HFFc6 (cell line): ENCODE measurements at places on chromosomes 5 and 9.

GRCh38 chr5:139399501-139400121, 4.3 kb downstream of the SPATA24 start:
- DNase-seq = no peak

DNA sequence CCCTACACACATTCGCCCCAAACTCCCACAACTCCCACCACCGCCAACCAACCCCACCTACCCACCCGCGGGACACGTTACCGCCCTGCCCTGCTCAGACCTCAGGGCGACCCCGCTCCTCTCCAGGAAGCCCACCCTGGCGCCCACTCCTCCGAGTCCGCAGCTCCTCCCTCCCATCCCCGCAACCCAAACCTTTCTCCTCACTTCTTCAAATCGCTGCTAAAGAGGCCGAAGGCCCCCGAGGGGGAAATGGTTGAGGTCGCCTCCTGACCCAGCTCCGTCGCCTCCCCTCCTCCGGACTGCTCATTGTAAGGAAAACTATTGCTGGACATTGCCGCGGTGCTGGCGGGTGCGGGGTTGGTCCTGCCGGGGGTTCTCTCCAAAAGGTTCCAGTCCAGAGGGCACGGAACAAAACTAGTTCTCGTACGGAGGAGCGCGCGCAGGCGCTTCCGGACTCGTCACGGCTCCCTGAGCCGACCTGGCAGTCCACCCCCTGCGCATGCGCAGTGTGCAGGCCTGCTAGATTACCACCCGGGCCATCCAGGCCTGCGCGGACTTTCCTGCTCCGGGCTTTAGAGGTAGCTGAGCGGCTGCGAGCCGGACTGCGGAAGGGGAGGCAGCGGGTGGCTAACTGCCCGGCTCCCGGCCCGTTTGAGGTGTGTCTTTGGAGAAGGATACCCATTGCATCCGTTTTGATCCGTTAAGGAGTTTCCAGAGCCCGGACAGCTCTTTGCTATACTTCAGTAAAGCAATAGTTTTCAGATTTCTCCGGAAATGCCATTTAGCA, at the start of gene AP3B1:
Gene AP3B1 (minus strand): TSS at position 451 of the 787 bp plus-strand sequence. CDS start 119 bp downstream, at position 332.
- DNase-seq = peak; percentile 99

DNA sequence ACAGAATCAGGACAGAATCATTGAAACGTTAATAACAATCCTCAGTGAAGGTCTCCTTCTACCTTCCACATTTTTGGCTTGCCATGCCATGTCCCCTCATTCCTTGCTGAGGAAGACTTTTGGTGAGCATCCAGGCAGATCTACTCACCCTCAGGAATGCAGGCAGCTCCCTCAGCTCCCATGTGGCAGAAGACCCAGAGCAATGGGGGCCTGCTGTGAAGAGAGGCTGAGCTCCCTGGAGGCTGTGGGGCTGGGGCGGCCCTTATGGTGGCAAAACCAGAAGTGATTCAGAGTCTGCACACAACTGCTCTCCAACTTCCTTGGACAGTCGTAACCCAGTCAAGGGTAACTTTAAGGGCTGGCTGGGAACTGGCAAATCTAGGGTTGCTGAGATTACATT, 247.2 kb upstream of the EFNA5 start:
- DNase-seq = no peak

DNA sequence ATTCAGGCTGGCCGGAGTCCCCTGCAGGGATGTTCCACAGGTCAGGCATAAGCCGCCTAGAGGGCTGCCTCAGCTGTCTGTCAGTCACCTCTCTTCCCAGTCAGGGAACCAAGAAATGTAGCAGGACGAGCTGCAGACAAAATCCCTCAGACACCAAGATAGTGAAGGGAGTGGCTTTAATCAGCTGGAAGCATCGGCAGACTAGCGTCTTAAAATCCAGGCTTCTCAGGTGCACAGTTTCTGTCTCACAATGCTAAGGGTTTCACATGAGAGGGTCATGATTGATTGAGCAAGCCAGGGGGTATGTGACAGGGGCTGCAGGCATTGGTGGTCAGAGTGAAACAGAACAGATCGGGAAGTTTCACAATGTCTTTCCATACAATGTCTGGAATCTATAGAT, 247.2 kb downstream of the CDH10 start:
- no peak for DNase-seq

DNA sequence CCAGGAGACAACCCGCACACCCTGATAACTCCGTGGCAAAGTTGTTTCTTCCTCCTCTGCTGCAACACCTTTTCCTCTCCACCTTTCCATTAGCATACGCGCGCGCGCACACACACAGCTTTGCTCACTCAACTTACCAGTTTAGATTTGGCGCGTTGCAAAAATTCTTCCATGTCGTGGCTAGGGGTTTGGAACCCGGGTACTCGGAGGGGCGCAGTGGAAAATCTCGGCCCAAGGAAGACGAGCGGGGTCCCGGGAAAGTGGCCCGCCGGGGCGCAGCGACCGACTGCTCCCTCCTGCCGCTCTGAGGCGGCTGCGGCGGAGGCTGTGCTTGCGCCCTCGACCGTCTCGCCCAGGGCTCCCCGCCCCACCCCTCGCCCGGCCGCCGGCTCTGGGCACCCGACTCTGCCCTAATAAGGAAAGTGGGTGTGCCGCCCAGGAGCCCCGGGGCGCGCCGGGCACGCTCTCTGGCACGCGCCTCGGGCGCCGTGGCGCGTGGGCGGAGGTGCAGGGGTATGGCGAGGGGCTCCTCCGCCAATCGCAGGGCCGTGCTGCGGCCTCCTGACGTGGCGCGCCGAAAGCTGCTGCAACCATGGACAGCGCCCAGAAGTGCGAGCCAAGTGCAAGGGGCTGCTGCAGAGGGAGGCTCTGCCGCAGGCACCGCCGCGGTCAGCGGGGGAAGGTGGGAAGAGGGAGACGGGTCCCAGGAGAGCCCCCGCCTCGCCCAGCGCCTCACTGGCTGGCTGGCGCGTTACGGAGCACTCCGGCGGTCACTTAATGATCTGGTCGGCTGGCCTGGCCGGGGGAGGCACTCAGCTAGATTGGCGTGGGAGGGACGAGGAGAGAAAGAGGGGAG, at the start of gene PRUNE2:
Gene PRUNE2 (minus strand): TSS at position 324 of the 856 bp plus-strand sequence. CDS start 151 bp downstream, at position 173.
- peak; percentile 3 for DNase-seq

- no peak for DNase-seq
Observed at GRCh38 chr5:40916226-40916625, 6.9 kb downstream of the C7 start.

- DNase-seq = no peak
Observed at GRCh38 chr9:80789831-80790230, 899.5 kb downstream of the TLE1 start.

DNA sequence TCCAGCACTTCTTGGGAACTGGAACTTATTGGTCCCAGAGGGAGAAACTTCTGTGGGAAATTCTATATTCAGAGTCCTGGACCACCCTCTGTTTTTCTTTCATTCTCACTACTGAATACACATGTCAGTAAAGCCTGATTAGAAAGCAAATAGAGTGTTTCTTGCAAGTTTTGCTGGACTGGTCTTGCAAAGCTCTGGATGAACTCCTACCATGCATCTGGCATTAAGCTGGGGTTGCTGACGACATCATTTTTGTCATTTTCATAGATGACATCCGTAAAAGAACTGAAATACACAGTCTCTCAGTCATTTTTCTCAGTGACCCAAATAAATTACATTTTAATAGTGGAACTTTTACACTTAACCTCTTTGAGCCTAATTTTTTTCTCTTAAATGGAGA, 283.2 kb downstream of the DMAC1 start:
- no peak for DNase-seq

DNA sequence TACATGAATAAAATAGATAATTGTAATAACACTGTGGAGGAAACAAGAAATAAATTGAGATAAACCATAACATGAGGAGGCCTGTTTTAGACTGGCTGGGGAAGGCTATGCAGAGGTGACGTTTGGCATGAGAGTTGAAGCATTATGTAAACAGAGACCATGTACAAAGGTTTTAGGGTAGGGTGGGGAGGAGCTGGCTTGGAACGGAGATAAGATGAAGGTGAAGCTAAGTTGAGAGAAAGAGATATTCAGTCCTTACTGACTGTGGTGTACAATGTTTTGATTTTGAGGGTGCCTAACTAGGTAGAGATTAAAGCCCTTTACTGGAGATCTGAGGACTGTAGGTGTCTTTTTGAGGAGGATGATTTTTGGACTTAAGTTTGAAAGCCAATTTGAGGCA, 17.8 kb downstream of the MAN2A1 start:
- DNase-seq = no peak

GRCh38 chr9:98040212-98040611, 16.3 kb upstream of the NANS start:
- DNase-seq = no peak

- no peak for DNase-seq
Observed at GRCh38 chr9:136664000-136664915, 1.5 kb downstream of the EGFL7 start.

DNA sequence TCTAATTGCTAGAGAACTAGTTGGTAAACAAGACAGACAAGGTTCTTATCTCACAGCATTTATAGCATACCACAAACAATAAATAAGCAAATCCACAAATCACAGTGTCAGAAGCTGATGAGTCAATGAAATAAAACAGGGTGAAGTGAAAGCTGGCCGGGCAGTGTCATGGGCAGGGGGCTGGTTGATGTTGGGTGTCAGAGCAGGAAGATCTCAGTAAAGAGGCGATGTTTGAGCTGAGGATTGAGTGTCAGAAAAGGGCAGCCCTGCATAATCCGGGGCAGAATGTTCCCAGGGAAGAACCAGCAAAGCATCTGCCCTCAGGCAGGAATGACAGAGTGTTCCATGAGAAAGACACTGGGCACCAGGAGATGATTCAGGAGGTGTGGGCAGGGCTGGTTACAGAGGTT, 183.4 kb downstream of the GOLPH3 start:
- peak; percentile 58 for DNase-seq

- no peak for DNase-seq
Observed at GRCh38 chr5:177134697-177135225, 1.2 kb downstream of the NSD1 start.
